H4 (cell line): ENCODE measurements at places on chromosomes 6 and 20.

DNA sequence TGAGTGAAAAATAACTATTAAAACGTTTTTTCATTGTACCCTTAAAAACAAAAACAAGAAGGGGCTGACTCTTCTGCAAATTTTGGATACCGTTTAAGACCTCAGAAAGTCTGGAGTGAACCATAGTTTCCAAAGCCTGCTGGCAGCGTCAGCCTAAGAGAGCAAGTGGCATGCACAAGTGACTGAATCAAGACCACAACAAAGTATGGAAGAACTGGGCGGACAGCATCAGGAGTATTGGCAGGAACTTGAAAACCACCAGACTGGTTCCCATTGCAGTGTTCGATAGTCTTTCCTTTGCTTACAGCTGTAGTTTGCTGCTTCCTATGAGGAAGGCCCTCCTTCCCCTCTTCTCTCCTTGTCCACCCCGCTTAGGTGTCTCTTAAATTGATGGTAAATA is 33.7 kb upstream of the MYLIP start:
- no peak for DNase-seq

- no peak for DNase-seq
These were observed 6.8 kb upstream of the SOX4 start for GRCh38 chr6:21586740-21587178.

GRCh38 chr6:30042914-30043313 is 18.2 kb upstream of the POLR1H start:
- no peak for DNase-seq

DNA sequence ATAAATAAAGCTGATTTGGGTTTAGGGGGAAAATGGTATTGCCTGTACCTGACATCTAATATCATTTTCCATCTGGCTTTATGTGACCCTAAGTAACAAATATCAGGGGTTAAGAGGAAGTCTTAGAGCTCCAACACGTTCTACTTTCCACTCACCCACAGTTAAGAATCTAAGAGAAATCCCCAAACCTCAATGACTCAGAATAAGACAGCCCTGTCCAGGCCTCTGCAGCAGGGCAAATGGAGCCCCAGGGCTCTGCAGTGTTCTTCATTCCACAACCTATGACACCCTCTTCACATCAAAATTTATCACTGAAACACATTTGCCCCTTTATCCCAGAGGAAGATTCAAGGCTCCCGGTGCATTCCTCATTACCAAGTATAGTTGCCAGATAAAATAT is 20.3 kb upstream of the TENT5A start:
- no peak for DNase-seq

GRCh38 chr20:42098418-42098817 is 480.2 kb upstream of the CHD6 start:
- DNase-seq = no peak

DNA sequence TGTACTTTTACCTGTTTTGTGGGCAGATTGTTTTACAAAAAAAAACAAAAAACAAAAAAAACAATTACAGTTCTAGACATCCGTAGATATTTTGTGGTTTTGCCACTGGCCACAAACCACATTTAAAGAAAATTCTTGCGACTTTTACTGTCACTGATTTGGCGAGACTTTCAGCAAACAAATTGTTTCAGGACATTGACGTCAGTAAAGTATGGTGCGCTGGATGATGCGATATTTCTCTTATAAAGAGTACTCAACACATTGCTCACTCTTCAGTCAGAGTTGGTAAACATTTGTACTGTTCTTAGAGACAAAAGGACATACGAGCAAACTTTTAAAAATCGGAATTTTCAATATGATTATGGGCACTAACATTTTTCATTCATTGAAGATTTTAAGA is 229.8 kb downstream of the HAO1 start:
- DNase-seq = peak; percentile 62

GRCh38 chr20:36237477-36237876 is 1.2 kb downstream of the AAR2 start:
- DNase-seq = no peak

DNA sequence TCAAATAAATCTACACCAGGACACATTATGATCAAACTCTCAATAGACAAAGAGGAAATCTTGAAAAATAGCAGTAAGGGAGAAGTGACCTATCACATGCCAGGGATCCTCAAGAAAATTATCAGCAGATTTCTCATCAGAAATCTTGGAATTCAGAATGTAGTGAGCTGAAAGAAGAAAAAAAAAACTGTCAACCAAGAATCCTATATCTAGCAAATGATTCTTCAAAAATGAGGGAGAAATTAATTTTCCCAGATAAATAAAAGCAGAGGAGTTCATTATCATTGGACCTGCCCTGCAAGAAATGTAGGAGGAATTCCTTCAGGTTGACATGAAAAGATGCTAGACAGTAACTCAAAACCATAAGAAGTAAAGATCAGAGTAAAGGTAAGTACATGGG is 363.6 kb downstream of the TFAP2A start:
- DNase-seq = no peak

DNA sequence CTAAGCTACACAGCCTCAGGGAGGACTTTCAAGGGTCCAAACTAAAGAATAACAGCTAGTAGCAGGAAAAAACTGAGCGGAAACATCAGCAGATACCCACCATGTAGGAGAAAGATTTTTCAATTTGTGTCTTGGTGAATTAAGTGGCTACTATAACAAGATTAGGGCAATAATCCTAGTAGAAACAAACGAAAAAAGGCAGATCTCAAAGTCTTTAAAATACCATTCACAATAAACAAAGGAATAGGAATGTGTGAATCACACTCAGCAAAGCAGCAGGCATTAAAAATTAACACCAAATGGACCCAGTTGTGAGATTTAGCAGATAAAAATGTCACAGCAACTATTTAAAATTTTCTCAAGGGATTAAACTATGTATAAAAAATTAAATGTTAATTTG is 761.2 kb downstream of the TENT5A start:
- no peak for DNase-seq

- DNase-seq = no peak
These were observed 42.3 kb downstream of the RALGAPB start for GRCh38 chr20:38514947-38515346.

DNA sequence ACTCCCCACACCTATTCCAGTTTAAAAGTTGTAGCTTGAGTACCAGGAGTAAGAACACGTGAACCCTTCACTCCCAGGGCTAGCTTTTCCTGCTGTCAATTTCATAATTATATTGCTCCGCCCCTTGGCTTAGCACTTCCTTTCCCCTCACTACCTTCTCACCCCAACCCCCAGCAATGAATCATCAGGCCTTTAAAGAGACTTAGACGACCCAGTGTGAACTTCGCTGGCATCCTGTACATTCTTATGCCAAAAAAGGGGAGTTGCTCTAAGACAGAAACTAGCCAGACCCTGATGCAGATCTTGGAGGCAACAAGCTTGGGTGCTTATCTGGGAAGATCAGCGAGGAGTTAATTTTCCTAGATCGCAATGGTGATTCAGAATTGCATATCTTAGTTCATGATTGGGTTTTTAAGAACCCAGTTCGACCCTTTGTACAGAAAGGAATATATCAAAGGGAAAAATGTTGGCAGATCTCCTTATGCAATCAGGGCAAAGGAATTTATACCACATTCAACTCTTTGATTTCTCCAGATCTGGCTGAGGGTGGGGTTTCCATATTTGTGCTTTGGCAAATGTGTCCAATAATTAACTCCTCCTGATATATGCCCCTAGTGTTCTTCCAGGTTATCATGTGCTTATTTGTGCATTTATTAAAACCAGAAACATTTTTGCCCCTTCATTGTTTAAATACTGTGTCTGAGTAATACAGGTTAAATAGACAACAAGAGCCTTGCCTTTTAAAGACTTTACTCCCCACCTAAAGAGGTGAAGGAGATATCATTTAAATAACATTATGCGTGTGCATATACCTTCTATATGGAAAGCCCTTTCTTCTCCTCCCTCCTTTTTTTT is 8.1 kb upstream of the ATXN1 start:
- DNase-seq = peak; percentile 98

DNA sequence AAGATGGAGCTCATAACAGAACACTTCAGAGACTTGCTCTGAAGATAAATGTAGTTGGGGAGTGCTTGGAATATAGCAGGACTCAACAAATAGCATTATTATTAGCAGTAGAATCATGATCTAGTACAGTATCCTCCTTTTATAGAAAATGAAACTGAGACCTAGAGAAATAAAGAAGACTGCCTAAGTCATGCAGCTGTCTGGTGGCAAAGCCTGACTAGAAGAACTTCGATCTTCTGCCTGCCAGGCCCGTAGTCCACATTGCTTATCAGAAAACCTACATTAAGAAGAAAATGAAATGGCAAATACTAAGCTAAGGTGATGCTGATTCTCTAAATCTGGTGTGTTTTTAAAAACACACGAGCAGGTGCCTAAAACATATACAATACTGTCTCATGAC is 46.4 kb upstream of the DST start:
- no peak for DNase-seq

GRCh38 chr6:30507849-30508827 is 18.8 kb downstream of the HLA-E start:
- no peak for DNase-seq

- DNase-seq = peak; percentile 76
These were observed 85.9 kb downstream of the THBS2 start for GRCh38 chr6:169167581-169168301.

DNA sequence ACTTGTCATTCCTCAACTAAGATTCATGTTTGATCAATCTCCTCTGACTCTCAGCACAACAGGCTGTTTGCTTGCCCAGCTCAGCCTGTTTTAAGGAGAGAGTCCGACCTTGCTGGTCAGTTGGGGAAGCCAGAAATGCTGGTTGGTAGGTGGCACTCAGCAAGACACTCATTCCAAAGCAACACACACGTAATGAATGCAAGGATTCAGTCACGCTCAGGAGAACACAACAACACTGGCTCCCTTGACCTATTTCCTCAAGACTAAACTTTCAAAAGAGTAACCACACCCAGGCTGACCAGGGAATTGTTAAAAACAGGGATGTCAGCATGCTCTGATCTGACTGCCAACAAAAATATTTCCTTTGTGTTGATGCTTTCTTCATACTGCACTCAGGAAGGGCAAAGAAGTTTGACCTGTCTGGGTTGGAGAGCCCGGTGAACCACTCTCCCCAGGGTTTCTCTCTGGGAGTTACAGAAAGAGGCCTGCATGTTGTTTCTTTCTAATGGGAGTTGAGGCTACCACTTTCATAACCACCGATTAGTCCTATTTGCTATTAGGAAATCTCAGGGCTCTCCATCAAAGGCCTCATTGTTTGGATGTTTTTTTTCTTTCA is 25.6 kb upstream of the PREP start:
- DNase-seq = peak; percentile 5

GRCh38 chr20:57450931-57451330 is 59.7 kb downstream of the RBM38 start:
- no peak for DNase-seq

GRCh38 chr6:36195471-36196112 is 952 bp upstream of the BRPF3 start:
- no peak for DNase-seq

- DNase-seq = no peak
These were observed 22.0 kb downstream of the FAM83B start for GRCh38 chr6:54868556-54868955.

- no peak for DNase-seq
These were observed 38.6 kb upstream of the VSTM2L start for GRCh38 chr20:37864298-37864697.

GRCh38 chr6:13698715-13699114 is 12.9 kb downstream of the RANBP9 start:
- no peak for DNase-seq

GRCh38 chr6:113616701-113617274 is 240.4 kb upstream of the MARCKS start:
- no peak for DNase-seq

DNA sequence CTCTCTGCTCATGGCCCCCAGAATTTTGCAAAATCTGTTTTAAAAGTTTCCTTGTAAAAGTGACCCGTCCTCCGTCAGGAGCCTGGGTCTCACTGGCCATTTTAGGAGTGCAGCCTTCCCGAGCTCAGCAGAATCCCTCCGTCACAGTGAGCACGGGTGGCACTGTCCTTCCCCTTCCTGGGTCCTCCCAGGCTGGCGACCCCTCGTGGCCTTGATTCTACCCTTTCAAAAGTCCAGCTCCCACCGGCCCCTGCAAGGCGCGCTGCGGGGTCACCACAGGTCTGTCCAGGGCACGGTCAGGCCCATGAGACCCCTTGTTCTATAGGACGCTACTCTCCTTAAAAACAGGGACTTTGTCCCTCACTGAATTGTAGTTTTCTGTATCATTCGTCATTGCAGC is 112.7 kb downstream of the PSMB1 start:
- DNase-seq = no peak

DNA sequence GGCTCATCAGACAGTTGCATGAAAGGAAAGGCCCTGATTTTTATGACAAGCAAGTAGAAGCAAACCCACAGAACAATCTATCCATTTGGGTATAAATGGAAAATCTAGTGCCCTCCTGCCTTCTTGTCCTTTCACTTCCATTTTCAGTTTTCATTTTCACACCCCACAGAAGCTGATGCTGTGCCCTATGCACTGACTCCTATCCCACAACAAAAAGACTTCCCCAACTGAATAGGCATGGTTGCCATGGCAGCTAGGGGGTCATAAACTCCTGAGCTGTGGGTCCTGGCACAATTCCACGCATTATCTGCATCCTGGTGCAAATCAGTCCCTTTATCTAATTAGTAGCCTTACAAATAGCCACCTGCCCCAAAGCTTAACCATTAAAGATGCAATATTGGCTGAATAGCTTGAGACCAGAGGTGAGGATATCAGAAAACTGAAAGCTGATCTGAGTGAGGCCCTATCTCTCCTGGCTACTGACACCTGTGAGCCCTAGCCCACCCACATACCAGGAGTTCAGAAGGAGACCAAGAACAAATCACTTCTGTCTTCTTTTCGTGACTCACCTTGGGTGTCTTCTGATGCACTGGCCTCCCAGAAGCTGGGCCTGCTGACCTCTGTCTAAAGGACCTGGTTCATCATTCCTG is 34.9 kb upstream of the HEY2 start:
- no peak for DNase-seq

GRCh38 chr20:1171461-1172093 is 13.2 kb downstream of the TMEM74B start:
- DNase-seq = no peak

GRCh38 chr6:161137839-161138542 is 135.9 kb downstream of the AGPAT4 start:
- no peak for DNase-seq

DNA sequence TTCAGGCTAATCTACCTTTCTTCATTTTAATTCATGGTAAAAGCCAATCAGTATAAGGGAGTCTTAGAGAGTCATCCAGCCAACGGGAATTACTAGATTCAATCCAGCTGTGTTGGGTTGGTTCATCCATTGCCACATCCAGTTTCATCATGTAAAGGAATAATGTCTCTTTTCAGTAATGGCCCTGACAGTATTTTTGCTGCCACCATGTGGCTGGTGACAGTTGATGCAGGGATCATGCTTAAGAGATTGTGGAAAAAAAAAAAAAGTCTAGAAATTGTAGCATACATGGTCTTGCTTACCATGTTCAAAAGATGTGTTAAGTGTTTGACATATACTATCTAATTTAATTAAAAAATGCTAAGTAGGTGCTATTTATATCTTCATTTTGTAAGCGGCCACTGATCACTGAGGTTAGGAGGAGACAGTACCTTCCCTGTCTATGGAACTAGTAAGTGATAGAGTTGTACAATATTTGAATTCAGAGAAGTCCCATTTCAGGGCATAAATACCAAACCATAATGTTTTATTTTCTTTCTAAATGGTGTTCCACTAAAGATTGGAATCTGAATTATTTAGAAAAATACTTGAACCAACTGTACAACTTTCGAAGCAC is 135.9 kb downstream of the KHDRBS2 start:
- peak; percentile 63 for DNase-seq
